ENCODE measurements at places on chromosomes 6 and 20.

DNA sequence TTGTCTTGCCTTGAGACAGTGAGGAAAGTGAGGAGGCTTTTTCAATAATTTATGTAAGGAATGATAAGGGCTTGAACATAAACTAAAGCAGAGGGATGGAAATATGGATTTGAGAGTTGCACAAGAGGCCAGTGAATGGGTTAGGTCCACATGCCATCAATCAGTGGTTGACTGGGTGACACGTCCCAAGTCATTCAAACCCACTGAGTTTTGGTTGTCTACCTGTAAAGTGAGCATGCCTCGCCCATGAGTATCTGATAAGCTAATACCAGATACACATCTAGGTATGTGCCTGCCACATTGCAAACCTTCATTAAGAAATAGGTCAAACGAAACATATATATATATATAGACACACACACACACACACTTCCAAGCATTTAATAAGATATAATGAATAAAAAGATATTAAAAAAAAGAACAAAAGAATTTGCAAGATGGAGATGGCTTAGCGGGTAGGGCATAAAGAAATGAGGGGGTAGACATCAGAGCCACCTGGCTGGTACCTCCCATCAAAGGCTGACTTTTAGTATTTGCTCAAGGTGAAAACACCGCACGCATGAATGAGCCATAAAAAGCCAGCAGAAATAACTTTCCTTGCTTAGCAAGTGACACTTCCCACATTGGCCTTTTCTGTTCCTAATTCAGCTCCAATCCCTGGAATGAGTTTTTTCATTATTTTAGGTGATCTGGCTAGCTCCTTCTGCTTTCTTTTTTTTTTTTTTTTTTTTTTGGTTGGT, 109.1 kb upstream of the GGTLC1 start:
- DNase-seq: no peak

GRCh38 chr6:75711173-75711572, 37.9 kb upstream of the MYO6 start:
- DNase-seq: no peak

DNA sequence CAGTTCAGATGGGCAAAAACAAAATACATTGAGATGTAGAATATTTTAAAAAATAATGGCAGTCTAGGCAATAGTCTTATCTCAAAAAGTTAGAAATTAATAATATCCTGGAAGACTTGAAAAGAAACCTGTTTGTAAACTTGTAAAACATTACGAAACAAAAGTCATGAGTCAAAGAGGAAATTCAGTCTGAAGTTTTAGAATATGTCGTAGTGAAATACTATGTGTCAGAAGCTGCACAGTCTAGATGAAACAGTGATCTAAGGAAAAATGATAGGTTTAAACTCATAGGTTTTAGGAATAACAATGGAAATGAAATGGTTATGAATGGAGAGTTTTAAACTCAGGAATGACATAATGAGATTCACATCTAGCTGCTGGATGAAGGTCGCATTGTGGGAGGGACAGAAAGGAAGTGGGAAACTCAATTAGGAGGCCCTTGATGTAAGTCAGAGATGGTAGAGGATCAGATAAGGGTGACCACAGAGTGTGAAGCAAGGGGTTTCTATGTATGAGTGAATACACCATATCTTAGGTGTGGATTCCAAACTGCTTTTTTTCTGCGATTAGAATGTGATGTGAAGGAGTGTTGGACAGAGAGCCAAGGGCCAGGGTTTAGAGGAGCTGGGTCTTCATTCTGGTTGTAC, 2.8 kb downstream of the SNRPB2 start:
- DNase-seq: no peak

- DNase-seq: no peak
These were observed 1.4 kb downstream of the QKI start for GRCh38 chr6:163415620-163416556.

DNA sequence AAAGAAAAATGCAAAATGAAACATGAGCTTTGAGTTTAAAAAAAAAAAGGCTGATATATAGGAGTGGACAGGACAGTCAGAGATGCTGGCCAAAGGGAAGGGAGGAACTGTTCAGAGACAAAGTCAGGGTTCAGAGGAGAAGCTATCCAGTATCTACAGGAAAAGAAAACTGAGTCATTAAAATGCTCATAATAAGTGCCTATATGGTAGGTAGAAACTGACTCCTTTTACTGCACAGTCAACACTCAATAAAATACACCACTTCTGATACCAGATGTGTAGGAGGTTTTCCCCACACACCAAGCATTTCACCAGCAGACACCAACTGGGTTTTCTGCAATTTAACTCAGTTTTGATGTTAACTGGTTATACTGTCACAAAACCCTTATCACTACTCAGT, 32.9 kb downstream of the FRK start:
- DNase-seq: no peak

Data from keratinocyte (primary cell).